ENCODE measurements at places on chromosomes 7 and 10.

GRCh38 chr7:116527521-116527920 lies 2.7 kb downstream of the CAV1 start:
- no peak for DNase-seq

DNA sequence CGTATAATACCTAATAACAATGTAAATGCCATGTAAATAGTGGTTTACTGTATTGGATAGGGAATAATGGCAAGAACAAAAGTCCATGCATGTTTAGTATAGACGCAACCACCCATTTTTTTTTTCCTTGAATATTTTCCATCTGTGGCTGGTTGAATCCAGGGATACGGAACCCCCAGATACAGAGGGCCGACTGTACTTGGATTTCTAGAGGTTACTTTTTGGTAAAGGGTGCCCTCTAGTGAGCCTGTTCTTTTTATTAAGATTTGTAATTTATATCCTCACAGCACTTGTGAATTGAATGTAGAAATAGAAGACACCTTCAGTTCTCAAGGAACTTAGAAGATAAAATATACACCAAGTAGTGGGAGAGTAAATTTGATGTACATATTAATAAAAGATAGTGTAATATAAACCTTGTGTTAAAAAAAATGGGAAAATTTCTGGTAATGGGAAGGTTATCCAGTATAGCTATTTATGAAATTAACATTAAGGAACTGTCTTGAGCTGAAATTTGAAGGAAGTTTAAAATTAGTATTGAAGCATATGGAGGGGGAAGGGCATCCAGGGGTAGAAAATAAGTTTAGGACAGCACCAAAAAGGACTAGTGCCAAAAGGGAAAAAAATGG lies 32.0 kb downstream of the EXOC6 start:
- peak; percentile 9 for DNase-seq

DNA sequence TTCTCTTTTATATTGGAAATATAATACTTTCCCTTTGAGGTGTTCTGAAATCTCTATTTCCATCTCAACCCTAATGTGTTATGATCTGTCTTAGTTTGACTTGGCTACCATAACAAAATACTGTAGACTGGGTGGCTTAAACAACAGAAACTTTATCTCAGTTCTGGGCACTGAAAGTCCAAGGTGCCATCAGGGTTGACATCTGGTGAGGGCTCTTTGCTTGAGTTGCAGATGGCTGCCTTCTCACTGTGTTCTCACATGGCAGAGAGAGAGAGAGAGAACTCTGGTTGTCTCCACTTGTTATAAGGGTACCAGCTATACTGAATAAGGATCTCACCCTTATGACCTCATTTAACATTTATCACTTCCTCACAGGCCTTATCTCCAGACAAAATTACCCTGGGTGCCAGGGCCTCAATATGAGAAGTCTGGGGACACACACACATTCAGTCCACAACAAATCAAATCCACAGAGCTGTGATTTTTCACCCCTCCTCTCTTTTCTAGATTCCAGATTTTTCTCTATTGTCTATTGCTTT lies 104.5 kb downstream of the SRI start:
- DNase-seq = no peak

- no peak for DNase-seq
These were observed 713.1 kb downstream of the DNAJB9 start for GRCh38 chr7:109282726-109283125.

DNA sequence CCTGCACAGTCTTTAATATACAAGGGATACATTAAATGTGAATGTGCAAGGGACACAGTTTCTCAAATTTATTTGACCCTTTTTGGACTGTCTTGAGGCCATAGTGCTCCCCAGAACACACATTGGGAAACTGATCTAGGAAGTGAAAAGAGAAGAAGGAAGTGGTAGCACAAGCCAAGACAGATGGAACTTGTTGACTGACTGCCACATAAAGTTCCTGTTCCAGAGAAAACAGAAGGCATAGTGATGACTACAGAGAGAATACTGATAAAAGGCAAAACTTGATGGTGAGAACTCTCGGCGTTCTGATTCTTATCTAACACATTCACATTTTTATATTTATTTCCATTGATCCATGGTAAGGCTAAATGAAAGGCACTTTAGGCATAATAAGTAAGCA lies 1216.4 kb downstream of the CNTNAP2 start:
- no peak for DNase-seq

GRCh38 chr10:35040760-35041501 lies 49.2 kb downstream of the CUL2 start:
- no peak for DNase-seq

- no peak for DNase-seq
These were observed 204.1 kb downstream of the TRIL start for GRCh38 chr7:28754027-28754426.

DNA sequence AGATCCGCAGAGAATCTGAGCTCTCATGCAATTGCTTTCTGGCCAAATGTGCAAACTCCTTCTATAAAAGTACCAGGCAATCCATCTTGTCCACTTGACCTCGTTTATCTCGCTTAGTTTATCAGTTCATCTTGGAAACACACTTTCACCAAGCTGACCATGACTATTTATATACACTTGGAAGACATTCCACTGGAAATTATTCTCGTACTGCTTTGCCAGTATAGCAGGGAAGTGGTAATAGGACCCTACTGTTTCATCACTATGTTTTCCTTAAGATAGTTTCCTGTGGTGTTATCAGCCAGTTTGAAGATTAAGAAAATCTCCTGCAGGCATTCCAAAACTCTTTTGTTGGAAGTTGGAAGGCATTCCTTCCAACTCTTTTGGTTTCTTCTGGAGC lies 115.3 kb upstream of the FAM171A1 start:
- no peak for DNase-seq

DNA sequence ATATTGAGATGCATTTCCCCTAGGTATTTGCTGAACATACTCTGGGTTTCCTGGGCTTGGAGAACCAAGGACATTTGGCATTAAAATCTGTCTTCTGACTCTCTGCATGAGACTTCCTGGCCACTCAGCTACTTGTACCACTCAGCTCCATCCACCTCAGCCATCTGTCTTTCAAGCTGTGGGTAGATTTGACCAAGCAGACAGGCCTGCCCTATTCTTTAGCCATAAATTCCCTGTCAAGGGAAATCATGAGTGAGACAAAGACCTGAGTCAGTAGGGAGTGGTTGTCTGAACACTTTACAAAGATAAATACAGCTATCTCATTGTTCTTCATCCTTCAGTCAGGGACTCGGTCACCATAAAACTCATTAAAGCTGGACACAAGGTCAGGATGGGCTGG lies 399.1 kb downstream of the GPAM start:
- DNase-seq = no peak

GRCh38 chr7:155567646-155568332 lies 21.4 kb upstream of the CNPY1 start:
- DNase-seq = no peak

DNA sequence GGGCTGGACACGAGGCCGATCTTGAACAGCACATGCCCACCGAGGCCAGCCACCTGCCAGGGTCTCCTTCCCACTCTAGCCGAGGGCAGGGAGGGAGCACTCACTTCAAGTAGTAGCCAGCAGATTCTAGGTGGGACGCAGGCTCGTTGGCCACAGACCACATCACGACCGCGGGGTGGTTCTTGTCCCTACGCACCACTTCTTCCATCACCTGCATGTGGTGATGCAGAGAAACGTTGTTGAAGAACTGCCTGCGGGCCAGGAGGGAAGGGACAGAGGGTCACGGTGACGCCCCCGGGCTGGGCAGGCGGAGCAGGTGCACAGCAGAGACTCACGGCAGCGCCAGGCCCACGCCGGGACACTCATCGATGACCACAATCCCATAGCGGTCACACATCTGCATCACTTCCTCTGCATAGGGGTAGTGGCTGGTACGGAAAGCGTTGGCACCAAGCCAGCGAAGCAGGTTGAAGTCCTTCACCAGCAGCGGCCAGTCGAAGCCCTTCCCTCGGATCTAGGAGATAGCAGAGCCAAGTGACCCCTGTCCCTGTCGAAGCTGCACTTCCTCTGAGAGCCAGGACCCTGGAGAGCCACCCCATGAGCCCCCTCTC lies 7.7 kb downstream of the GUSB start:
- DNase-seq = no peak

- no peak for DNase-seq
These were observed 76.8 kb downstream of the MKI67 start for GRCh38 chr10:128049226-128050120.

DNA sequence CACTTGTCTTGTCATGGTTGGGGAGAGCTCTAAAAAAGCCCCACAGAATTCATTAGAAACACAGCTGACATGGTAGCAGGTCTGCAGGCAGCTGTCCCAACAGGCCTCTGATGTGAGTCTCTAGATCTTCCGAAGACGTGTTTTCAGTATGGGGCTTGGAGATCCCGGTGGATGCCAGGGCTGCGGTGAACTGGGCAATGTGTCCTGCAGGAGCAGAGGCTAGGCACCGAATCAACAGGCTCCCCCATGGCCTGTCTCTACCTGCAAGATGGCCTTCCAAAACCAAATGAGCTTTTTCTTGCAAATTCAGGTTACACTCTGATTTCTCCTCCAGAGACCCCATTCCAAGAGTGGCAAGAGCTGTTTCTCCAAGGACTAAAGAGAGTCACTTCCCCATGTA lies 2.9 kb downstream of the CPXM2 start:
- DNase-seq = no peak

DNA sequence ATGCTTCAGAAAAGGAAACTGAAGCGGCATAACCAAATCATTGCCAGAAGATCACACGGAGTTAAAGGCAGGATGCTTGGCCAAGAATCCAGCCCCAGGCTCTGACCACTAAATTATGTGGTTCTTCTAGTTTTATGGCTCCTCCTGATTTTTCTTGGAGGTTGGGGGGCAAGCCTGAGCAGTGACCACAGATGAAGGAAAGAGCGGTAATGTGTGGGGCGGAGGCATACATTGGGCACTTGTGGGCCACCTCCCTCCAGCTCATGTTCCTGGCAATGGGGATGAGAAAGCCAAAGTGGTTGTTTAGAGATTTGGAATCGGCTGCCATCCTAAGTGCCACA lies 3.2 kb downstream of the TRPV6 start:
- peak; percentile 85 for DNase-seq

GRCh38 chr10:53356616-53357349 lies 584.2 kb upstream of the MBL2 start:
- no peak for DNase-seq

DNA sequence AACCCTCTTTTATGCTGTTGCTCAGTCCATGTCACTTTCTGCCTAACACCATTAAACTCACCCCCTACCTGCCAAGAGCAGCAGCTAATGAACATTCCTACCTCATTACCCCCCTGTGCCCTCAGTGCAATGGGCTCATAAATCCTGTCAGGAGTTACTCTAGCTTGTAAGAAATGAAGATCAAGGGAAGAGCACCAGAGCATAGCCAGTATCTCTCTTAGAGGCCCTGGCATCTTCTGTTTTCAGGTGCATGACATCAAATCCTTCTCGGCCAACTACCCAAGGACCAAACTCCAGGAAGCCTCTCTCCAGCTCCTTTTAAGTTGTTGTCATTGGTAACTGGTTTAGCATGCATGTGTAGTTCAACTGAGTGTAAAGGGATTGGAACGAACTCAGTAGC lies 75.1 kb downstream of the FOXI2 start:
- no peak for DNase-seq

DNA sequence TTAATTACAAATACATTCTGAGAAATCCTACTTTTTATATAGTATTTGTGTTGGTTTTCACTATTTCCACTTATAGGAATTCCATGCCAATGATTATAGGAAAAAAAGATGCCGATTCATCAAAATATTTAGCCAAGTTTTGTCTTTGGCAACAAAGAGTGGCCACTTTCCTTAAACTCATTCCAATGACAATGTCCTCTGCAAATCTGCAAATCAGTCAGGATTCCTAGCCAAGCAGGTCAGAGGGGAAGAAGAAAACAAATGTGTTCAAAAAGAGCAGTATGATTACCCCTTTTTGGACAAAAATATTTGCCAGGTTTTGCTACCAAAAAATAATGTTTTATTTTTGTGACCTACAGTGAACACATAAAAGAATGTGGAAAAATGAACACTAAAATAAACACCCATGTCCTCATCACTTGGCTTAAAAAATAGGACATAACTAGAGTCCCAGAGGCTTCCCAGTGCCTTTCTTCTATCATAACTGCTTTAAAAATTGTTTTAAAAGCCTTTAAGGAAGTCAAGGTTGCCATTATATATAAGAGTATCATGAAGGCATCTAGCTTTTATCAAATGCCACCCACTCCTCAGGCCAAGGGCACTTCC lies 125.9 kb downstream of the ADAM12 start:
- no peak for DNase-seq

- no peak for DNase-seq
These were observed 224.1 kb downstream of the ADARB2 start for GRCh38 chr10:1513221-1513620.

GRCh38 chr10:124875596-124875995 lies 66.3 kb upstream of the ZRANB1 start:
- peak; percentile 74 for DNase-seq

DNA sequence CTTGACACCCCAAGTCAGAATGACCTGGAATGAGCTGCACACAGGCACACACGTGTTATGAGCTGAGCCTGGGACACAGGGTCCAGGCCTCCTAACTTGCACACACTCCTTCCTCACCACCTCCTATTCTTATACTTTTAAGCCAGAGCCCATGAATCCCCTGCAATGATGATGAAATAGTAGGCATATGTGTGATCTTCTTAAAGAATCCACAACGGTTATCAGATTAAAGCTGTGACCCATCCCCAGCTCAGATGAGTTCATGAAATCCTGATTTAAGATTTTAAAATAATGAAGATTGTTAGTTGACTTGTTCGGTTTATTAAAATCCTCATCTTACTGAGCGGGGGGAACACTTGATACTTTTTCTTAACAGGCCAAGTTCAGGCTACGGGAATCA lies 38.6 kb downstream of the PITRM1 start:
- DNase-seq = no peak

GRCh38 chr10:18554479-18554878 lies 96.9 kb downstream of the NSUN6 start:
- DNase-seq = no peak

DNA sequence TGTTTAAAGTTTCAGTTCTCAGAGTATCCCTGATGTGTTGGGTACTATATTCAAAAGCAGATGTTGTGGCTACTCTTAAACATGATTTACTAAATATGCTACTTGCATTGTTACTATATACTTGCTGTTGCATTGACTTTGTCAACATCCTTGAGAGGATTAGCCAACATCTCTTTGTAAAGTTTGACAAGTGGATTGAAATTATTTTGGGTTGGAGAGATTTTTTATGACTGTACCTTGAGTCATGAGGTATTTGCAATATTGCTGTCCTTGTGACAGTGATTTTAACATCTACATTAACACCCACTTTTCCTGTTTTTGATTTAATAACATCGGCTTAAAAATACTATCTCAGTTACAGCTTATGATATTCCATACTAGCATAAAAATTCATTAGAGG lies 31.9 kb downstream of the MRC1 start:
- no peak for DNase-seq

GRCh38 chr10:97768322-97769315 lies 3.2 kb downstream of the SFRP5 start:
- DNase-seq = no peak

DNA sequence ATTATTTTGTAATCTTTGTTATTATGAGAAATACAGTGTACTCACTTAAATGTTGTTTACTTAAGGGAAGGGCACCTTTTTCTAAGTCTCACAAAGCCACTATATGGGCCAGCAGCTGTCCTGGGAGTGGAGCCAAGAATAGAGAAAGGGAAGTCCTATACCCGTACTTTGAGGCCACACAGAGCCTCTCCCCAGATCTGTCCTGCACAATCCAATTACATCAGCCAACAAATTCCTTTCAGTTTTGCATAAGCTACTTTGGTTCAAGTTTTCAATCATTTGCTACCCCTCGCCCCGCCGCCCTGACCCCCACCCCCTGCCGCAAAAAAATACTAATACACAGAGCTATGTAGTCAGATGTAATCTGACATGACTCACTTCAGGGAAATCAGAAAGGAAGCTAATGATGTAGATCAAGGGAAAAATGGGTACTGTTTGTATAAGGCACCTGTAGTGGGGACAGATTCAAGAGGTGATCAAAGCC lies 297.4 kb upstream of the NEBL start:
- DNase-seq = peak; percentile 76

Measured in PC-9 (cell line).